ENCODE measurements at places on chromosomes 13 and 19.

DNA sequence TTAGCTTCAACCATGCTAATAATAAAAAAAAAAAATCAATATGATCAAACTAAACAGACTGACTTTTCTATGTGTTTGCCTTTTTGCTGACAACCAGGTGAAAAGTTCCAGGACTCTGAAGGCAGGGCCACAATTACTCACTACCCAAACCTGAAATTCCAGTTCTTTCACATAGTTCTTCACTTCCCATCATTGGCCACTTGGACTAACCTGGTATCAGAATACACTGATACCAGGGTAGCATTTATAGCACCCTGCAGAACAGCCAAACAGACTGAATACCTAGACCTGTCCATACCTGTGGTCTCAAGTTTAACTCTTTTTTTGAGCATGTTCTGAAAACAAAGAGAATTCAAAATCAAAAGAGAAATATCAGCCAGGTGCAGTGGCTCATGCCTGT, 25.1 kb downstream of the ELF1 start:
- DNase-seq, result no peak

- DNase-seq, result no peak
These were observed 165.1 kb downstream of the PCCA start for GRCh38 chr13:100254002-100254401.

- no peak for DNase-seq
These were observed 1145.6 kb upstream of the MIR17HG start for GRCh38 chr13:90201676-90202460.

GRCh38 chr19:29866011-29866410, 54.2 kb downstream of the CCNE1 start:
- no peak for DNase-seq

GRCh38 chr19:52943884-52944643, 18.6 kb downstream of the ZNF816 start:
- DNase-seq, result no peak
